Neural crest cell (in vitro differentiated cells): ENCODE measurements at places on chromosomes 2 and 18.

- DNase-seq: no peak
Observed at GRCh38 chr2:203820969-203821368, 46.6 kb upstream of the CTLA4 start.

DNA sequence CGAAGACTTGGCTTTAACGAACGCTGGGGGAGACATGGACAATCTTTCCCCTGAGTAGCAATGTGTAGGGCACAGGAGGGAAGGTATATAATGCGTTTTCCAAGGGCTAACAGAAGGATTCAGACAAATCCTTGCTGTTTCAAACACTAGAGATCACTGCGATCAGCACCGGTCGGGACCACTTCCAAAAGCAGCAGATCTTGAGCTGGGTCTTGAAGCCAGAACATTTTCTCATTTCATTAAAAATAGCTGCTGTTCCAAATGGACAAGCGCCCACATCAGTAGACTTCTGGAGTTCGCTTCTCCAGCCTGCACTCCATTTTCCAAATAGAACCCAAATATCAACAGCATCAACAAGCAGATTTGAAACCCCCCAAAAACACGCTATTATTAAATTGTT, 65.1 kb upstream of the MAPRE2 start:
- no peak overlapping the region for H3K27ac ChIP-seq
- peaks cover 68% of the 10 kb centered on the region for H3K27me3 ChIP-seq
- peaks cover 28% of the 10 kb centered on the region for H3K4me1 ChIP-seq
- no peaks in the 10 kb centered on the region for H3K36me3 ChIP-seq

DNA sequence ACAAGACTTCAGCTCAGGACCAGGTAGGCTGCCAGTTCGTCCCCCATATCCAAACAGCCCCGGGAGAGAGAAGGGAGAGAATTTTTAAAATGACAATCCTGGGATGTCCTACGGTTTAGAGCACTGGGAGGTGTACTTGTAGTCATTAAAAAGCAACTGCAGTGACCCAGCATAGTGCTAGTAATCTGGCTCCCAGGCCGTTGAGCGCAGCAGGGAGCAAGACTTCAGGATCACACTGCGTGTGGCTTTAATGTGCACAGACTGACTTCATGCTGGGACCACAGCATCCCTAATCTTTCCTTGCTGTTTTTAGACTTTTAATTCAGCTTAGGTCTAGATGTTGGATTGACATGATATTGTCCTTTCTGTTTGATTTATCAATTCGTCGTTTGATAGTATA, 219.3 kb upstream of the FOSL2 start:
- no peak overlapping the region for H3K4me3 ChIP-seq
- no peaks in the 10 kb centered on the region for H3K4me1 ChIP-seq
- peaks cover 17% of the 10 kb centered on the region for H3K36me3 ChIP-seq
- no peaks in the 10 kb centered on the region for H3K27me3 ChIP-seq

- H3K27me3 ChIP-seq: peaks cover 4% of the 10 kb centered on the region
- peaks cover 14% of the 10 kb centered on the region for H3K4me1 ChIP-seq
- no peak overlapping the region for H3K4me3 ChIP-seq
- no peaks in the 10 kb centered on the region for H3K36me3 ChIP-seq
- no peak overlapping the region for H3K27ac ChIP-seq
- no peak for DNase-seq
Observed at GRCh38 chr2:28586867-28587266, 91.0 kb downstream of the PLB1 start.

- H3K4me3 ChIP-seq: no peak overlapping the region
- peaks cover 17% of the 10 kb centered on the region for H3K36me3 ChIP-seq
- H3K27me3 ChIP-seq: no peaks in the 10 kb centered on the region
- no peak for DNase-seq
Observed at GRCh38 chr2:24843330-24843860, 50.2 kb downstream of the CENPO start.
